ENCODE measurements at places on chromosomes 6 and 20. TPM values are rescaled to one million over a fixed set of nuclear protein-coding genes. Genes with fewer than 3 reads are reported as not detected.

DNA sequence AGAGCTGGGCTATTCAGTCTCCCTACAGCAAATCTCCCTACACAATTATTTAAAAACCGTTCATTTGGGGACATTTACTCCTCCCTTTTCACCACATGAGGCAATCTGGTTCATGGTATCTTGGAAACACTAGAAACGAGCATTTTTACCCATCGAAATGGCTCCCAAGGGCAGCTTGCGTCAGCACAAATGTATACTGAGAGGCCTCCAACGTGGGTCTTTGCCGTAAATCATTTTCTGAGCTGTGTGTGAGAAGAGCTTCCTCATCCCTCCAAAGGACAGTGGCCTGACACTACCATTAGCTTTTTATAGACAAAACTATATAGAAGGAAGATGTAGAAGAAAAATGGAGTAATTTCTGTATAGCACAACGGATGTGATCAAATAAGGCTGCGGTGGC lies 30.0 kb upstream of the PXDC1 start:
- H3K36me3 ChIP-seq: no peaks in the 10 kb centered on the region
- no peaks in the 10 kb centered on the region for H3K27me3 ChIP-seq
- H3K27ac ChIP-seq: no peak overlapping the region
- no peak for DNase-seq
- no peaks in the 10 kb centered on the region for H3K4me1 ChIP-seq
- no peak overlapping the region for H3K4me3 ChIP-seq

- H3K4me3 ChIP-seq: no peak overlapping the region
- DNase-seq: peak; percentile 47
- H3K27me3 ChIP-seq: no peaks in the 10 kb centered on the region
- peaks cover 13% of the 10 kb centered on the region for H3K4me1 ChIP-seq
- H3K27ac ChIP-seq: peak overlapping the region; percentile 58
Observed at GRCh38 chr20:46130534-46130933, 12.4 kb downstream of the CD40 start.

GRCh38 chr6:43945768-43946080 lies 175.7 kb downstream of the VEGFA start:
- no peaks in the 10 kb centered on the region for H3K27me3 ChIP-seq
- H3K36me3 ChIP-seq: no peaks in the 10 kb centered on the region
- no peak for DNase-seq

LGSN gene
- not detected for total RNA-seq

TCF19 gene
- 10.4 TPM for total RNA-seq

DNA sequence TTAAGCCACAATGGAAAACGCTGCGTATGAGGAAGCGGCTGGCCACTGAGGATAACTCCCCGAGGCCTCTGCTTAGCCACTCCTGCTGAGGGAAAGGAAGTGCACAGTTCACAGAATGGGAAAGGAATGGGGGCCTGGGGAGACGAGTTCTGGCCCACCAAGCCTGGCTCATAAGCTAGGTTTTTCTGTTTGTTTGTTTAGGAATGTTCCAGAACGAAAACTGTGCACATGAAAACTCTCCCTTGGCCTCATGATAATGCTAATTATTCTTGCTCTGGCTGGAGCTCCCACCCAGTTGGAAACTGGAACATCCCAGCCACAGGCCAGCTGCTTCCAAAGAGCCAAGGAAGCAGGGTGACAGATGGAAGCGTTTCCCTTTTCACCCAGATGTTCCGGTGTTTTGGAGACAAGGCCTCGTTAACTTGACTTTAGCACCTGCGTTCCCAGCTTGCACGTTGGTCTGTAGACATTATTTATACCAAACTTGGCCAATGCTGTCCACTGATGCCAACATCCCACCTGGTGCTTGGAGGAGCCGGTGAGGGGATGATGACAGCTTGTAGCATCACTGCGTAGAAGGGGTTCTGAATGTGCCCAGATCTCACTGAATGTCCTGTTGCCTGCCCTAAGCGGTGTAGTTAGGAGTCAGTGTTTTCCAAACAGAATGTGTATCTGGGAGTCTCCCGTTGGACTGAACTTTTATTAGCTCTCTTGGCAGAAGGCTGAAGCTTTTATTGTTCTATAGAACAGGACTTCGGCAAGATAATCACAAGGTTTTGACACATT lies 34.5 kb downstream of the APCDD1L start:
- no peaks in the 10 kb centered on the region for H3K4me1 ChIP-seq
- H3K27me3 ChIP-seq: peaks cover 11% of the 10 kb centered on the region
- no peak overlapping the region for H3K4me3 ChIP-seq
- H3K36me3 ChIP-seq: no peaks in the 10 kb centered on the region
- H3K27ac ChIP-seq: no peak overlapping the region

GRCh38 chr6:104829183-104829958 lies 30.3 kb downstream of the HACE1 start:
- H3K4me3 ChIP-seq: no peak overlapping the region
- H3K4me1 ChIP-seq: no peaks in the 10 kb centered on the region
- no peaks in the 10 kb centered on the region for H3K27me3 ChIP-seq
- no peaks in the 10 kb centered on the region for H3K36me3 ChIP-seq

DNA sequence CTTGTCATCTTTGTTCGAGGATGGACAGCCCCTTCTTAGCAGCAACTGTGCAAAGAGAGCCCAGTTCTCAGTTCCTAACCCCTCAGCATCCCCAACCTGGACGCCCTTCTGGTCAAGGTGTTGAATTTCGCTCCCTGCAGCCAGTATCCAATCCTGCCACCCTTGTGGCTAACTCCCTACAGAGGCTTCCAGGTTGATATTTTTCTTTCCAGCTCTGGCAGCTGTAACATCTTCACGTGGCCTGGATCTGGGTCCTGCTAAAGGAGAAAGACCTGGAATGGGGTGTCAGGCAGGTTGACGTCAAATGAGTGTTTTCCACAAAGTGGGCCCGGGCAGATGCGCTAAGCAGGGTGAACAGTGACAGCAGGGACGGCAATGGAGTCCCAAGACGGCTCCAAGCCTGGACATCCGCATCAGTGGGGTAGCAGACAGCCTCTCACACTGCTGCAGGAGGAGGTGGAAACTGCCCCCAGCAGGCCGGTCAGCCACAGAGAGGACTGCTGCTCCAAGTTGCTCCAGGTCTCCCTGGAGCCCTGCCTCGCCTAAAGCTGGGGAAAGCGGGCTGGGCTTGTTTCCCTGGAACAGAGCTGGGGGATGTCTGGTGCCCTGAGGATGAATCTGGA lies 1.0 kb upstream of the YTHDF1 start:
- no peak for DNase-seq
- H3K36me3 ChIP-seq: no peaks in the 10 kb centered on the region
- H3K27me3 ChIP-seq: no peaks in the 10 kb centered on the region
- peaks cover 29% of the 10 kb centered on the region for H3K4me1 ChIP-seq

GRCh38 chr20:12315652-12316051 lies 398.0 kb downstream of the BTBD3 start:
- no peak overlapping the region for H3K4me3 ChIP-seq
- no peaks in the 10 kb centered on the region for H3K36me3 ChIP-seq
- no peaks in the 10 kb centered on the region for H3K4me1 ChIP-seq
- no peaks in the 10 kb centered on the region for H3K27me3 ChIP-seq
- no peak for DNase-seq

- DNase-seq: no peak
- no peaks in the 10 kb centered on the region for H3K27me3 ChIP-seq
- no peak overlapping the region for H3K27ac ChIP-seq
- no peak overlapping the region for H3K4me3 ChIP-seq
Observed at GRCh38 chr6:155399062-155399744, 56.4 kb downstream of the NOX3 start.

DNA sequence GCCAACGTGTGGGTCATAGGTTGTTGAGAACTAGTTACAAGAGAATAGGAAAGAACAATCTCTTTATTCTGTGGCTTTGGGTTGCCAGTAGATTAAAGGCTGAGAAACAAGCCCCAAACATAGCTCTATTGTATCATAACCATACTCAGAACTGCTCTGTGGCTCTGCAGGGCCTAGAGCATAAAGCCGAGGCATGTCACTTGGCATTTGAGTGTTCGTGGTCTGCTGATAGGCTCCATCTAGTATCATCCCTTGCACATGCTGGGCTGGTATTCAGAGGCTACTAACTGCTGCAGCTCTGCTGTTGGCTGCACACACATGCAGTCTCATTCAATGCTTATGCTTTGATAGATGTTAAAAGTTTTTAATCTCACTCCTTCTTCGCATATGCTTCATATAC lies 157.9 kb downstream of the OGFRL1 start:
- H3K36me3 ChIP-seq: no peaks in the 10 kb centered on the region
- no peaks in the 10 kb centered on the region for H3K4me1 ChIP-seq
- H3K27ac ChIP-seq: no peak overlapping the region
- no peak for DNase-seq

GRCh38 chr6:150124235-150124634 lies 18.6 kb upstream of the PPP1R14C start:
- no peaks in the 10 kb centered on the region for H3K36me3 ChIP-seq
- no peak overlapping the region for H3K4me3 ChIP-seq
- H3K27ac ChIP-seq: no peak overlapping the region
- H3K4me1 ChIP-seq: peaks cover 12% of the 10 kb centered on the region
- no peak for DNase-seq

DNA sequence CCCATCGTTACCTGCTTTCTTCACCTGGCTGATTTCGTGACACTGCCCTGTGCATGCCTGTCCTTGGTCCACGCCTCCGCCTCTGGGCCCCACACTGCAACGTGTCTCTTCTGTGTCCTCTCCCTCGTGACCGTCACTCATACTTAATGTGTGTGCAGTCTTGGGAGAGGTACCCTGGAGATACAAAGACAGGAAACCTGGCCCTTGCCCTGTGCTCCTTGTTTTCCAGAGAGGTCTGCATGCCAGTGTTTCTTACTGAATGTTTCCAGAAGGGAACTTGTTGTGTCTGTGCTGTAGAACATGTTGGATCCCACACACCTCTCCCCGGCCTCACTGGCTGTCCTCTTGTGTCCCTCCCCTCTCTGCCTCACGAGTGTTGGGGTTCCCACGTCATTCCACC lies 45.8 kb downstream of the SNX9 start:
- H3K4me3 ChIP-seq: no peak overlapping the region
- H3K27me3 ChIP-seq: no peaks in the 10 kb centered on the region
- H3K4me1 ChIP-seq: no peaks in the 10 kb centered on the region
- H3K27ac ChIP-seq: no peak overlapping the region
- H3K36me3 ChIP-seq: peaks cover 30% of the 10 kb centered on the region

All from B cell (primary cell).